NCI-H748 treated with DMSO at 0.1 percent for 48 hours (cell line): ENCODE measurements at places on chromosomes 16 and 17.
A peak's percentile ranks its signal among the peaks of the same experiment; 100 is the strongest.

DNA sequence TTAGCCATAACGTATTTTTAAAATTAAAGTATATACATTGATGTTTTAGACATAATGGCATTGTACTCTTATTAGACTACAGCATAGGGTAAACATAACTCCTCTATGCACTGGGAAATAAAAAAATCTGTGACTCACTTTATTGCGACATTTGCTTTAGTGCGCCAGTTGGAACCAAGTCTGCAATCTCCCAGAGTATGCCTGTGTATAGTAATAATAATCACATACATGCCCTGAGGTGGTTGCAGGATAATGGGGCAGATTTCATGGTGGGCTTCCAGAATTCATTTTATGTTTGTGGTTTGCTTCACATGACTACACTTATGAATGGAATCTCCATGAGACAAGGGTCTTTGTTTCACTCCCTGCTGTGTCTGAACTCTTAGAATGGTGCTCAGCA is 66.9 kb upstream of the N4BP1 start:
- no peak for DNase-seq

- no peak for DNase-seq
These were observed 1.6 kb upstream of the CD300A start for GRCh38 chr17:74464730-74465377.

GRCh38 chr17:72714357-72714966 is 378.0 kb downstream of the SLC39A11 start:
- no peak for DNase-seq

- no peak for DNase-seq
These were observed 23.4 kb downstream of the NMRAL1 start for GRCh38 chr16:4450931-4451519.

GRCh38 chr16:81174644-81175324 is 63.7 kb upstream of the BCO1 start:
- no peak for DNase-seq

- DNase-seq = no peak
These were observed 21.5 kb upstream of the CDR2 start for GRCh38 chr16:22395960-22396359.

- no peak for DNase-seq
These were observed 35.0 kb downstream of the BCAS3 start for GRCh38 chr17:60712675-60713074.

DNA sequence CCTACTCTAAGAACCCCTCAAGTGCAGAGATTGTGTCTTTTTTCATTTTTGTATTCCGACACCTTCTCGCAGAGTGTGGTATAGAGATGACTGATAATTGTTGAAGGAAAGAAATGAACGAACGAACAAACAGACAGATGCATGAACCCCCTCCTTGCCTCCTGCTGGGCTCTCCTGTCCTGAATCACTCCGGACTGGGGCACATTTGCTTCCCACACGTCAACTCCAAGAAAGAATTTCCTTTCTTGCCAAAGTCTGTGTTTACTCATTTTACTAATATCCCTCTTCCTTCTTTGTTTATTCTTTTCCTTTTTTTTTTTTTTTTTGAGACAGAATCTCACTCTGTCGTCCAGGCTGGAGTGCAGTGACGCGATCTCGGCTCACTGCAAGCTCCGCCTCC is 37.5 kb upstream of the BHLHA9 start:
- no peak for DNase-seq

DNA sequence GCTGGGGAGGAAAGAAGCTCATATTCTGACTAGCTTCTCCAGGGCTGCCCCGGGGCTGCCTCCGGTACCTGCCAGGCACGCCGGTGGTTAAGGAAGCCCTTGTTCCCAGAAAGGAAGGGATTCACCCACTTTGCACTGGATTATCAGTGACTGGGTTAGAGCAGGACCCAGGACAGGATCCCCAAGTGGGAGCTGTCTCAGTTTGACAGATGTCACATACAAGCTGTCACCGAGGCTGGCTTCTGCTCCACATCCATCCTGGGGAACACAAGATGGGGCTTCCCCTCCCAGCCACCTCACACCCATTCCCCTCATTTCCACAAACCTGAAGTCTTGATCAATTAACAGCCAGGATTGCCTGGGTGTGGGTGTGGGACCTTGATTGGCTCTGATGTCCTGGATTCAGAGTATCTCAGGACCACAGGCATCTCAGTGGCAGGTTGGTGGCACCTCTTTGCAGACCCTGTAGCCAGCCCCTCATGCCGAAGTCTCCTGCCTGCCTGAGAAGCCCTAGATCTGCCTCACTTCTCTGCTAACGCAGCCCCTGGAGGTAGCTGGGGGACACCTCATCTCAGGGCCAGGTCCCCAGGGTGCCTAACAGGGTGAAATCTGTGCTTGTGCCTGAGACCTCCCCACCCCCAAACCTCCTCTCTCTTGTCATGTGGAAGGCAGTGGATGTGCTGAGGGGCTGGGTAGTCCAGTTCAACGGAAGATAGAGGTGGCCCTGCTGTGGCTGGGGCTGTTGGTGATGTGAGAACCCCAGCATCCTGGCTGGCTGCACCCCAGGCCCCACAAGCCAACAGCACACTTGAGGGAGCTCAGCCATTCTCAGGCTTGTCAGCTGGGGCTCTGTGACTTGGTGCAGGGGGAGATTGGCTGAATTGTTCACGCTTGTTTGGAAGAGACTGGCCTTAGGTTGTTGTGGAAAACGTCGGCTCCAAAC is 1.4 kb downstream of the CACNG5 start:
- no peak for DNase-seq

- DNase-seq = no peak
These were observed 30.1 kb upstream of the MTSS2 start for GRCh38 chr16:70715860-70716357.

DNA sequence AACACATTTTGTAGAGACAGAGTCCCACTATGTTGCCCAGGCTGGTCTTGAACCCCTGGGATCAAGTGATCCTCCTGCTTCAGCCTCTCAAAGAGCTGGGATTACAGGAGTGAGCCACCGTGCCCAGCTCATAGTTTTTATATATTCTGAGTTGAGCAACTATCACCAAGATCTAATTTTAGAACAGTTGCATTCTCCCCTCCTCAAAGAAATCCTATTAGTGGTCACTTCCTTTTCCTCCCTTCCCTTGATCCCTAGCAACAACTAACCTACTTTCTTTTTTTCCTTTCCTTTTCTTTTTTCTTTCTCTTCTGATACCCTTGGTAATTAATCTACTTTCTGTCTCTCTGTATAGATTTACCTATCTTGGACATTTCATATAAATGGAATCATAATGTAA is 61.5 kb upstream of the B4GALNT2 start:
- DNase-seq = no peak

- DNase-seq = peak; percentile 72
These were observed at the start of gene SLX4 for GRCh38 chr16:3611146-3611975. Gene SLX4 (minus strand): TSS chr16:3611606. CDS start chr16:3608964, 2,642 bp downstream.

- peak; percentile 55 for DNase-seq
These were observed 108.5 kb downstream of the NLK start for GRCh38 chr17:28151001-28151400.

GRCh38 chr16:7602291-7602950 is 269.8 kb downstream of the RBFOX1 start:
- no peak for DNase-seq

- no peak for DNase-seq
These were observed 55.6 kb upstream of the CIBAR2 start for GRCh38 chr16:85167589-85168537.

- DNase-seq = no peak
These were observed 87.9 kb downstream of the C16orf78 start for GRCh38 chr16:49461517-49461951.

- DNase-seq = peak; percentile 69
These were observed 7.4 kb downstream of the KDM6B start for GRCh38 chr17:7841396-7841914.

DNA sequence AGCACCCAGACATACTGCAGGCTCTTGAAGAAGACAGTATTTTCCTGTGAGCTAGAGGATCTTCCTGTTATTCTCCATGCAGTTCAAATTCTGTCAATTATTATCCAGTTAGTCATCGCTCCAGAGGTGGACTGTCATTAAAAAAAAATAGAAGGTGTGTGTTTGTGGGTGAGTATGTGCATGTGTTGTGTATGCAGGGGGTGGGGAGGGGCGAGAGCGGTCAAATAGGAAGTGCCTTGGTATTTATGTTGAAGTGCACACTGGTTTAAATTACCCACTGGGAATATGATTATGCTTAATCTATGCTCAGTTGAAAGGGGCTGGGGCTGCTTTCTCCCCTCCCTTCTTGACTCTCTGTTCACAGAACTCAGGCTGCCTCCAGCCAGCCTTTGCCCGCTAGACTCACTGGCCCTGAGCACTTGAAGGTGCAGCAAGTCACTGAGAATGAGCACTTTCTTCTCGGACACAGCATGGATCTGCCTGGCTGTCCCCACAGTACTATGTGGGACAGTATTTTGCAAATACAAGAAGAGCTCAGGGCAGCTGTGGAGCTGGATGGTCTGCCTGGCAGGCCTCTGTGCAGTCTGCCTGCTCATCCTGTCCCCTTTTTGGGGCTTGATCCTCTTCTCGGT is at the start of gene HSD17B2:
Gene HSD17B2 (plus strand): TSS at position 273 of the 632 bp plus-strand sequence. CDS start 172 bp downstream, at position 445.
- DNase-seq = no peak

DNA sequence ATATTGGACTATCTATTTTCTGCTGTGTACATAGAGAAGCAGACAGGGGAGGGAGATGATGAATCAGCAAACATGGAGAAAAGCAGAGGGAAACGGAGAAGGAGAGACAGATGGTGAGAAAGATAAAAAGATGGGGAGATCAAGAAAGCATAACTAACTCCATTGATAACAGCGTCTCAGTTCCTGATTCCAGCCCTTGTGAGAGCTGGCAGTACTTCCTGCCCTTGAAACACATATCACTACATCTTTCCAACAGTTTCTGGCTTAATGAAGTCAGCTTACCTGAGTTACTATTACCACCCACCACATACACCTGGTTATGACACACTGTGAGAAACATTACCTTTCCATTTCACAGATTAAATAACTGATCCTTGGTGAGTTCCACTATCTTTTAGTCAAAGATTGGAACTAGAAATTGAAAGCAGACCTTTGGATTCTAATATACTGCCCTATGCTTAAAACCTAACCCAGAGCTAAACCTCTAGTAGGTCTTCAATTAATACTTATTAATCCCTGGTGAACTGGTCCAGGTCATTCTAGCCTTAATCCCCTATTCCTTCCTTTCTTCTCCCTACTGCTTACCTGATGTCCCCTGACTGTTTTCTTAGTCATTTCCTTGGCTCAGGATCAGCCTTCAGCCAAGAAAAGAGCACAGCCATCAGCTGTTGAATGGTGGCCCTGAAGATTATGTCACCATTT is 346.6 kb upstream of the CCL2 start:
- DNase-seq = no peak

DNA sequence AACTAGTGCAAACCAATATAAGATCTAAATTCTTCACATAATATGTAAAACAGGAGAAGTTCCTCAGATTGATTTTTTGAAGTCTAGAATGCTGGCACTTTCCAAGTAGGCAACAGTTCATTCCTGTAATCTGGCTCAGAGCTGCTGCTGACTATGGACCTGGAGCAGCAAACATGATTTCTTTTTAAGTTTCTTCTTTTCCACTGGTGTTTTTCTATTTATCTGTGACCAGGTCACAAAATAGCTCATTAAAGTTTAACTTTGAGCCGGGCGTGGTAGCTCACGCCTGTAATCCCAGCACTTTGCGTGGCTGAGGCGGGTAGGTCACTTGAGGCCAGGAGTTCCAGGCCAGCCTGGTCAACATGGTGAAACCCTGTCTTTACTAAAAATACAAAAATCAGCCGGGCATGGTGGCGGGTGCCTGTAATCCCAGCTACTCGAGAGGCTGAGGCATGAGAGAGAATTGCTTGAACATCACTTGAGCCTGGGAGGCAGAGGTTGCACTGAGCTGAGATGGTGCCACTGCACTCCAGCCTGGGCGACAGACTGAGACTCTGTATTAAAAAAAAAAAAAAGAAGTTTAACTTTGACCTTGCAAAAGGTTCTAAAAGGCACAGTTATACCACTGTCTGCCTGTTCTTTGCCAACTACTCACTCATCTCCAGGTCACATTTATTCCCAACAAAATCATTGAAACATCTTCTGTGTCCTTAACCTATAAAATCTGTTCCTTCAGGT is 29.4 kb upstream of the SLC13A2 start:
- DNase-seq = no peak

DNA sequence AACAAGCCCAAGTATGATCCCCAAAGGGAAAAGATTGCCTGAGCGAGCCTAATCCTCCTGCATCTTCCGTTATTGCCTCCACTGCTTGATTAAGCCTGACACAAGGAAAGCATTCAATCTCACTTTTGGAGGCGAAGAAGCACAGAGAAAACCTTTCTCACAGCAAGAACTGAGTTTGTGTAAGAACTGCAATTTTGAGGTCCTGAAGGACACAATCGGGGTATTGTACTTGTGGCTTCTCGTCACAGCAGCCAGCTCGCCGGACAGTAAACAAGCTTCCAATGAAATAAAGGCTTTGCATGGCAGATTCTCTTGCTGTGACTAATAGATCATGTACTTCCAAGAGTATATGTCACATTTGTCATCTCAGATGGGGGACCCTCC is 18.7 kb upstream of the FOXF1 start:
- DNase-seq = no peak

DNA sequence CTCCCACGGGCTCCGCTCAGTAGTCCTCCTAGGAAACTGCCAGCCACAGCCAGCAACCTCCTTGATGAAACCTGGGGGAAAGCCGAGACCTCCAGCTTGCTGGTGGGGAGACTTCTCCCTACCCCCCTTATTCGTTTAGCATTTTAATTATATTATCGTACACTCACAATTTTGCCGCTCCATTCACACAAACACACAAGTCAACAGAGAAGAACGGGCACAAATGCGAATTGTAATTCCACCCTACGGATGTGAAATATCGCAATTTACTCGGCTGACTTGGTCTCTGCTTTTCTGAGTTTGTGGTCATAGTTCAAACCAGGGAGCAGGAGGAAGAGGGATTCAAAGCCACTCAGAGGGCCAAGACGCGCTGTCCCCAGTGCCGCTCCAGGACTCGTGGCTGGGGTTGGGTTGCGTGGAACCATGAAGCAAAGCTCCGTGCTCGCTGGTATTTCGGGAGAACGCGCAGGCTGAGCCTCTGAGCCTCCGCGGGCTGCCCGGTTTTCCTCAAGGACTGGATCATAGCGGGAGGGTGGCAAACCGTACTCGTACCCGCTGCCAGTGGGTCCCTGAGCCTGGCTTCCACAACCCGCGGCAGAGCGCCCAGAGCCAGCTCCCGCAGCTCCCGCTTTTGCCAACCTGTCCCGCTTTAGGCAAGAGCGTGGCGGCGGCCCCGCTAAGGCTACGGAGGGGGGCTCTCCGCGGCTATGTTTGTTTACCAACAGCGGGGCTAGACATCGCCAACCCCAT is 2.0 kb downstream of the LHX1 start:
- no peak for DNase-seq

- no peak for DNase-seq
These were observed 8.5 kb downstream of the G6PC1 start for GRCh38 chr17:42908872-42909700.

GRCh38 chr17:34399725-34400124 is 36.7 kb upstream of the CCL1 start:
- DNase-seq = no peak

DNA sequence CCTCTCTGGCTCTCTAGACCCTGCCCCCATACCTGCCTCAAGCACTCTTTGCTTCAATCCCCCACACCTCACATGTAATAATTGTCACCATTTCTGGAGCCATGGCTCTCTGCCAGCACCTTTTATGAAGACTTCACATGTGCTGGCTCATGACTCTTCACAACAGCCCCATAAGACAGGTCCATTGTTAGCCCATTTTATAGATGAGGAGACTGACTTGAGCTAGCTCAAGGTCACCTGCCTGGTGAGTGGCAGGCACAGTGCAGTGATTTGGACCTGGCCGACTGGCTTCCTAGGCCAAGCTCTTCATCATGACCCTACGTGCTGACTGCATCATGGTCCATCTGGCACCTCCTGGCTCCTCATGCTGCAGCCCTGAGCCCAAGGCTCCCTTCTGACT is 25.0 kb downstream of the FAM20A start:
- DNase-seq = no peak
